Peyer's patch (tissue), 4 donors: ENCODE measurements at places on chromosomes 6 and 20.

DNA sequence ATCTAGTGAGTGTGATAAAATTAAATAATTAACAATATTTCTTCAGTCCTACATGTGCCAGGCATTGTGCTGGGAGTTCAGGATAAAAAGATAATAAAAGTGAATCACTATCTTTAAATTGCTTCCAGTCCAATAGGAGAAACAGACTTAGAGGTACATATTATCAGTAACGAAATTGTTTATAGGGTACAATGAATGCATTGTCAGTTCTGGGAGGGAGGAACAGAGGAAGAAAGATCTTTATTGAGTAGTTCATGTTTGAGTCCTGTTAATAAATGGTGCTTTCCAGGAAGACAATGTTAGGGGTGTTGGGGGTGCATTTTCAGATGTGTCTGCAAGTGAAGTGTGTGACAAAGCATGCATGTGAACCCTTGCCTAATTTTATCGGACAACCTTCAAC, 183.1 kb downstream of the OGFRL1 start:
- no peak for DNase-seq

DNA sequence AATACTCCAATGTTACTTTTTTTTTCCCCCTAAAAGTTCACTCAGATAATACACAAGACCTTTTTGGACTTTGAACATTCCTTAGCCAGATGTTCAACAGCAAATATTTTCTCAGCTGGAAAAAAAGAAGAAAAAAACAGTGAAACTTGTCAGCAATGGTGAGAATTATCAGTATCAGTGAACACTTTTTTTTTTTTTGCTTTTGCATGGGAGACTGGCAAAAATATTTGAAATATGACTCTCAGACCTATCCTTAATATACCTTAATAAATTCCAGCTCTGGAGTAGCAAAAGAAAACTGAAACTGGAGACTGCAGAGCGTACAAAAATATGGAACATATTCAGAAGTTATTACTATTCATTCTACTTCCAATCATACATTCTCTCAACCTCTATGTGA, 92.3 kb downstream of the RFPL4B start:
- DNase-seq, result no peak

DNA sequence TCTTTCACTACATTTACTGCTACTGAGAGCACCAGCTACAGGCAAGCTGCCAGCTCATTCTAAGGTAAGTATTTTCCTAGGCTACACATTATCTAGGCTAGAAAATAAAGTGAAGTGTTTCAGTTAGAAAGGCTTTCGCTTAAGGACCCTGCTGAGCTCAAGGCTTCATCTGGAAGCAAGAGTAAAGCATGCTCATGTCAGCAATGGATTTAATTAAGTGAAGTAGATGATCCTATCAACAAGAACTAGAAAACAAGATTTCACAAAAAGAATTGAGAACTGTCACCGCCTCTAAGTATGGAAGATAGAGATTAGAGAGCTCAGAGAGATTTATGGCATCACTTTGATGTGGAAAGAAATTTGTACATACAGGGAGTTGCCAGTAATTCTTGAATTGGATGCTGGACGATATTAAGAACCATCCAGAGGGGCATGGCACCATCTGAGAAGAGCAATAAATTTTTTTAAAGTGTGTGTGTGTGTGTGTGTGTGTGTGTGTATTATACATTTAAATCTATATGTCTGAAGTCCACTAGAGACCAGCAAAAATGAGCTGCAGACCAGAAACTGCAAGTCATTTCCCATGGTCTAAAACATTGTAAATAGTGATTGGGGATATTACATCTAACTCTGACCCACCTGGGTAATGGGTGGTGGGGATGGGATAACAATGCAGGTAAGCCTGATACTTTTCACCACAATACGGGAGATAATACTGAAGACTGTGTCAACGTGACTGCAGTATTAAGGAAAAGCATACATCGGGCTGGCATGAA, 105.2 kb upstream of the MAP7 start:
- no peak for DNase-seq

DNA sequence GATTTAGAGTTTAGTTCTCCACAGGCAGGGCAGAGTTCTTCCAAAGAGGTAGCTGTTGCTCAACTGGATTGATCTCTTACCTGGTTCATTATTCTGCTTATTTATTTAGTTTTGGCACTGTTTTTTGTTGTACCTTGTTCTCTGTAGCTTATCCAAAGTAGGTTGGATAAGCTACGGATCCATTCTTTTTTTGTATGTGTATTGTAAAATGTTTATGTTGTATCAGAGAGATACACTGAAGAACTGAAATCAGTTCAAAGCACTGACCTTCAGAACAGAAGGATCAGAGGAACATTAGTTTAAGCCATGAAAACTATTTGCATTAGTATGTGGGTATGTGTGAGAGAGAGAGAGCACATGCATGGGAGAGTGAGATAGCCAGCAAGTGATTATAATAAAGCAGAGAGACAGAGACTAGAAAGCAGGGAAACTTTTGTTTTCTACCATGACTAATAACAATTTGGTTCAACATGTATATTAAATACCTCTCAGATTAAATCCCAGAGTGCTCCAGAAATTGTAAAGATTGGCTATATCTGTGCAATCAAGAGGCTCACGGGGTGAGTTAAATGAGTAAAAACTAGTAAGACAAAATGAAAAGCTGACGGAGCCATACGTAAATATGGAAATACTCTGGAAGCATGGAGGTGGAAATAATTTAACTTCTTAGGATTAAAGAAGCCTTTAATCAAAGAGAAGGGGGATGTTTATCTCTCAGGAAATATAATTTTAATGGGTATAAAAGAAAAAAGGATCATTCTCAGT, 40.2 kb downstream of the ITCH start:
- no peak for DNase-seq

GRCh38 chr20:17215167-17215566, 11.7 kb upstream of the PCSK2 start:
- no peak for DNase-seq

GRCh38 chr6:3337521-3338350, 79.0 kb downstream of the PSMG4 start:
- no peak for DNase-seq

GRCh38 chr6:42402184-42402583, 49.5 kb downstream of the TRERF1 start:
- no peak for DNase-seq

- DNase-seq, result no peak
Measured at GRCh38 chr6:157552081-157552747, 171.2 kb downstream of the ZDHHC14 start.

DNA sequence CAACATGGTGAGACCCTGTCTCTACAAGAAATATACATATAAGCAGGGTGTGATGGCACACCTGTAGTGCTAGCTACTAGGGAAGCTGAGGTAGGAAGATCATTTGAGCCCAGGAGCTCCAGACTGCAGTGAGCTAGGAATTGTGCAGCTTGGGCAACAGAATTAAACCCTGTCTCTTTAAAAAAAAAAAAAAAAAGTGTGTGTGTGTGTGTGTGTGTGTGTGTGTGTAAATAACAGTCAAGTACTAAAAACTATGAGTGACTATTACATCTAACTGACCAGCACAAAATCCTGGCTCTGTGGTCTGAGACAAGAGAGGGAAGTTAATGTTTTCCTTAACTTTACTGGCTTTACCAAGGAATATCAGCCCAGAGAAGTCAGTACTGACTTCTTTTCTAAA, 32.8 kb downstream of the REPS1 start:
- no peak for DNase-seq

- DNase-seq, result no peak
Measured at GRCh38 chr20:15655295-15655874, 917.9 kb downstream of the KIF16B start.

DNA sequence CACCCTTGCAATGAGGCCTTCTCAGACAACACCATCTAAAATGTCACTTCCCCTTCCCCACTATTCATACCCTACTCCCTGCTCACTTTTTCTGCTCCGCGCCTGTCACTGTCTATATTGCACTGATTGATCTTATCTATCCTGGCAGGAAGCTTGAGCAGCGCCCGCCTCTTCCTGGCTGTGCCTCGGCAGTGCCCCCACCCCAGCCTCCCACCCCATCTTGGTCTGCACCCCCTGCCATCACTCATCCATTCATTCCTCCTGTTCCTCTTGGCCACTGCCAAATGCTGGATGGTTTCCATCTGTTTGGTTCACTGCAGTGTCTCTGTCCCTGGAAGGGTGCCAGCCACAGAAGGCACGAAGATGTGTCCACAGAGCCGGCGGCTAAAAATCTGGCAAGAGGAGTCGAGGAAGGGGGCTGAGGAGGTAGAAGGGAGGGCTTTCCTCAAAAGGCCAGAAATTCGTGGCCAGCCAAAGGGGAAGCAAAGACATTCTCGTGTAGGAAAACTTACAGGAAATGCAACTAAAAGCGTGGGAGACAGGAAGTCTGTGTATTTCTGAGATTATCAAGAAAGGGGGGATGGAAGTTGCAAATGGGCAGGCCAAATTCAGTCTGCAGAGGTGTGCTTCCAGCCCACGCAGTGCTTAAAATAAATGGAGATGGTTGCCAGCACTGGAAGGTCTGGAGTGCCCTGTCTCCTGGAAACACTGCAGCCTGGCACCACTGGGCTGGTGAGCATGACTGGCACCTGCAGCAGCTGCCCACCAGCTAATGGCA, 27.6 kb downstream of the SYNJ2 start:
- DNase-seq, result no peak

DNA sequence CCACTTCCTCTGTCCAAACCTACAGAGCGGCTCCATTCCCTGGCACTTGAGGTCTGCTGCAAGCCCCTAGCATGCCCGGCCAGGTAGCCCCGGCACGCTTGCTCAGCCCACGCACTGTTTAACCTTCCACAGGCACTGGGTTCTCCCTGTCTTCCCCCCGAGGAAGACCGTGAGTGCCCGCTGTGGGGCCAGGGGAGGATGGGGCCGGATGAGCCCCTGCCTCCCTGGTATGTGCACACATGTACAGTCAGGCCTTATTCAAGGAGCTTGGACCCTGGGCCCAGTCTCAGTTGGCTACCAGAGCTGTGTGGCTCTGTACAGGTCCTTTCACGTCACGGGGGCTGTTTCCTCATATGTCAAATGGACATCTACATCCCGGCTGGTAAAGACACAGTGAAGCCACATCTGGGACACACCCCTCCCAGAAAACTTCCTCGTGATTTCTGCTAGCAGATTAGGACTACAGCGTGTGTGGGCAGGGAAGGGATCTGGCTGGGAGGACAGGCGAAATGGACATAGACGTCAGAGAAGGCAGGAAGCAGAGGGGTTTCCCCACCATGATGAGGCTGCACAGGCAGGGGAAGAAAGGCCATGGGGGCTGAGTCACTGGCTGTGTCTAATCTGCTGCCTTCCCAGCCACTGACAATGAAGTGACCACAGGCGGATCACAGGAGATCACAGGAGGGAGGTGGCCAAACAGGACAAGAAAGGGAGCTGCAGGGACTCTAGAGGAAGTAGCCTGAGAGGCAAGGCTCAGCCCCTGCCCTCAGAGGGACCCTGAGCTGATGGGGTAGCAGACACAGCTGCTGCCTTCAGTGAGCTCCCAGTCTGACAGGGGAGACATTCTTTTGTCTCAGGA, 62.9 kb downstream of the MRPL14 start:
- DNase-seq, result peak; percentile 67

DNA sequence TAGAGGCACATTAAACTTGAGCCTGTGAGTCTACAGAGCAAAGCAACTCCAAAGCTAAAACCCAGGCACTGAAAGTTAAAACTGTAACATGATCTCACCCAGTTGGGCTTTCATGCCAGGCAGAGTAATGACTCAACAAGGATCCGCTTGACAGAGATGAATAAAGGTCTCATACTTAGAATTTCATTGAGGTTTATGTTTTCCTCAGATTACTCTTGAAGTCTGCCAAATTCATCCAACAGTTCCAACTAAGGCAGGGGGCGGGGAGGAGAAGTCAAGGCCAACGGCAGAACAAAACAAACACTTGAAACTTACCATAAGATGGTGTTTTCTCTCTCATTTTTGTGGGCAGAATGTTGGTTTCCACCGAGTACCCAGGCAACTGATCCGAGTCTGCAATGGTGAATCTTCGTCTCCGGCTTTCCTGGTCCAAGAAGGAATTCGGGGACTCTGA, 54.0 kb upstream of the IPCEF1 start:
- DNase-seq, result no peak

DNA sequence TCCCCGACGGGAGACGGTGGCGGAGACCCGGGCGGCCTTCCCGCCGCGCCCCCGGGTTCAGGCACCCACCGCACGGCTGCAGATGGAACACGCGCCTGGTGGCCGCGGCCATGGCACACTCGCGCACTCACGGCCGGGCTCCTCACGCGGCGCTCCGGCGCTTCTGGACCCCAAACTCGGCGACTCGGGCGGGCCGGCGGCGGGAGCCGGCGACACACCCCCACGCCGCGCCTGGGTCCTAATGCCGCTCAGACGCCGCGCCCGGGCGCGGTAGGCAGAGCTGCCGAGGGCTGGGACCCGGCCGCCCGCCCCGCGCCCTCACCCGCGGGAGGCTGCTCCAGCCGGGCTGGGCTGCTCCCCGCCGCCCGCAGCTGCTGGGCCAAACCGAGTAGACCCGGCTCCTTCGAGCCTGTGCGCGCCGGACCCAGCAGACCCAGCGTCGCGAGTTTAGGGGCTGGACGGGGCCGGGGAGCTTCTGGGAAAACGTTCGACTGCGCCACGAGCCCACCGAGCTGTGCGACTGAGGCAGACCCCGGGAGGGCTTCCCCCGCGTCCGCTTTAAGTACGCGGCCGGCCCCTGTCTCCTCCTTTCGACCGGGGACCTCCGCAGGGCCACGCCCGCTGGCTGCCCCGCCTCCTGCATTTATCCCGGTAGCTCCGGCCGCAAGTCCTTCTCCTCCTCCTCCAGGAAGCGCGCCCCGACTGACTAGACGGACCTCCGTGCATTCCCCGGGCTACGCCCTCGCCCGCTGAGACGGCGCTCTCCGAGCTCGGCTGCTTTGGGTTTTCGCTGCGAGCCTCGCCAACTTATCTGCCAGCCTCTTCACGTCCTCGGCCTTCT, at the start of gene SLC4A11:
Gene SLC4A11, minus strand, starts transcription at position 165 of the 841 bp plus-strand sequence. Its CDS starts 53 bp downstream, at position 112.
- no peak for DNase-seq

DNA sequence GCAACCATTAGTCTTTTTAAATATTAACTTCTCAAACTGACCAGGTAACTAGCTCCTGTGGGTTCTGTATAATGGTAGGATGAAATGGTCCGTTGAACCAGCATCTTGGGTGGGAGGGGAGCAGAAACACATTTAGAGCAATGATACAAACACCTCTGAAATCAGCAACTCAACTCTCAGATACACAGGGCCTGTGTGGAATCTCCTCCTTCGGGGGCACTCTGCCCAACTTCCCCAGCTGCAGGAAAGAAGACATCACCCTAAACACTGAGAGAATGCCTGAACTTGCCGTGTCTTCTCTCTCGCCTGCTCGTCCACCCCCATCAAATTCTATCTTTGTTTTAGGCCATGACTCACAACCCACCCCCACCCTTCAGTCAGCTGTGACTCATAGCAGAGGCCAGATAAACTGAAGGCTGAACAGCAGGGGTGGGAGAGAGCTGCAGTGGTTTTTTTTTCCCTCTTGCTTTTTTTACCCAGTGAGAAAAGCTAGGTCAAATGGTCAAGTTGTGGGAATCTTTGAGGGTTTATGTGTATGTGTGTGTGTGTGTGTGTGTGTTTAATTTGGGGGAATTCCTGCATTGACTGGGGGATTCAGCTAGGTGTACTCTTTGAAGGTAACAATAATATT, 593.4 kb upstream of the JAG1 start:
- DNase-seq, result no peak

GRCh38 chr20:59777814-59778575, 155.4 kb downstream of the SYCP2 start:
- DNase-seq, result no peak

- no peak for DNase-seq
Measured at GRCh38 chr6:26336355-26337198, 28.4 kb upstream of the BTN3A2 start.
